ENCODE measurements at places on chromosomes 7 and 10.
A peak's percentile ranks its signal among the peaks of the same experiment; 100 is the strongest.

DNA sequence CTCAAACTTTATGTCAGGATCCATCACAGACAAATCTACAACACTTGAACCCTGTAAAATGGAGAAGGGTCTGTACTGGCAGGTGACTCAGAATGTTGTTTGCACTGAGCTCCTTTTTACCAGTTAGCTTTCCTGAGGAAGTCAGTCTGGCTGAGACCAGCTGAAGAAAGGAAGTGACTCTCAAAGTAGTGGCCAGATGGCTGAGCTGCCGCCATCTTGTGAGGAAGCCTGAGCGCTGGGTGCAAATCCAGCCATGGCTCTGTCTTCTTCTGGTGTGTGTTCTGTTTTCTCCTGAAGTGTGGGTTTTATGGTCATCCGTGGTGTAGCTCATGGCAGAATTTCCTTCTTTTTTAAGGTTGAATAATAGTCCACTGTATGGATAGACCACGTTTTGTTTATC lies 25.5 kb upstream of the ECHDC3 start:
- no peak for DNase-seq

DNA sequence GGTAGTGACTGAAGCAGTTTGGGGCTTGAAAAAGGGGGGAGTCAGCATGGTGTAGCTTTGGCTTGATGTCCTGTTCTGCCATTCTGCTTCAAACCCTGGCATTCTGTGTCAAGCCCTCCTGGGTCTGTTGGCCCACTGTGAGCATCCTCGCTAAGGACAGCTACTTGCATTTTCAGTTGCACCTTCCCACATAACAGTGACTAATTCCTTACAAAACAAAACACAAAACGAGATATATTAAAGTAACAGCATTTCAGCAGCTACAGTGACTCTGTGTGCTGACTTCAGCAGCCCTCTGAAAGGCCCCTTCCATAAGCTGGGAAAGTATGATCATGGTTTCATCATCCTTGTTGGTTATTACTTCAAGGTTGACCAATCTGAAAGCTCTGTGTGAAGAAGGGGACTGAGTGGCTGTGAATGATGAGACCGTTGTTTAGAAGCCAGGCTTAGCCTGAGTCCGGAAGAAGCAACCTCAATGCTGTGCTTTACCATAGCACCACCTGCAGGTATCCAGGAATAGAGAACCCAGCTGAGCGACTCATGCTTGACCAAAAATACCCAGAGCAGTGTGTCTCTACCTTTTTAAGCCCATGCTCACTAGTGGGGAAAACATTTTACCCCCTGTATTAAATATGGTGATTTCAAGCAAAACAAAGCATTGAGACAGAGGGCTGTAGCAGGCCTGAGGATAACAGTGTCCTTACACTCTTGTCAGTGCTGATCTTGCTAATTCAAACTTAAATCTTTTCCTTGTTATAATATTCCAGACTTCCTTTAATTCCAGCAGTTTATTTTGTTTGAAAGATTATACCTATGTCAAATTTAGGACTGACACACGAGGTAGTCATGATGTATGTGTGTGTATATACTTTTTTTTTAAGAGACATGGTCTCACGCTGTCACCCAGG lies 42.6 kb upstream of the CC2D2B start:
- peak; percentile 34 for DNase-seq

- no peak for DNase-seq
Observed at GRCh38 chr7:95001815-95002561, 94.6 kb downstream of the PPP1R9A start.

DNA sequence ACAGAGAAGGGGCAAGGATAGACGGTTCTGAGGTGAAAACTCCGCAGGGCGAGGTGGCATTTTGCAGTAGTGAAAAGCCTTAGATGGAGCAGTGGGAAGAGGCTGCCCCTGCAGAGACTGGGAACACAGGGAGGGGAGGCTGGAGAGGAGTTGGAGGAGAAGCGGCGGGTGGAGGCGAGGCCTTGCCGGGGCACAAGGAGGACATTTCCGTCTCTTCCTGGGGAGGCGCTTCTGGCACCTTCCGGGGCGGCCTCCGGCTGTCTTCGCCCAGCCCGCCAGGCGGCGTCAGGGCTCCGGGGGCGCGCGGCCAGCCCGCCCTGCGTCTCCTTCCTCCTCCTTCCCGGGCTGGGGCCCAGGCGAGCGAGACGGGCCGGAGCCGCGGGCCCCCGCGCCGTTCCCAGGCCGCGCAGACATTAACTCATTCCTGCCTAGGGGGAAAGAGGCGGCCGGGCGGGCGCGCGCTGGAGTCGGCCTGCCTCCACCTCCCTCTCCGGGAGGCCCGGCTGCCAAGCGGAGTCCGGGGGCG lies 42.7 kb downstream of the LDB3 start:
- peak; percentile 89 for DNase-seq

DNA sequence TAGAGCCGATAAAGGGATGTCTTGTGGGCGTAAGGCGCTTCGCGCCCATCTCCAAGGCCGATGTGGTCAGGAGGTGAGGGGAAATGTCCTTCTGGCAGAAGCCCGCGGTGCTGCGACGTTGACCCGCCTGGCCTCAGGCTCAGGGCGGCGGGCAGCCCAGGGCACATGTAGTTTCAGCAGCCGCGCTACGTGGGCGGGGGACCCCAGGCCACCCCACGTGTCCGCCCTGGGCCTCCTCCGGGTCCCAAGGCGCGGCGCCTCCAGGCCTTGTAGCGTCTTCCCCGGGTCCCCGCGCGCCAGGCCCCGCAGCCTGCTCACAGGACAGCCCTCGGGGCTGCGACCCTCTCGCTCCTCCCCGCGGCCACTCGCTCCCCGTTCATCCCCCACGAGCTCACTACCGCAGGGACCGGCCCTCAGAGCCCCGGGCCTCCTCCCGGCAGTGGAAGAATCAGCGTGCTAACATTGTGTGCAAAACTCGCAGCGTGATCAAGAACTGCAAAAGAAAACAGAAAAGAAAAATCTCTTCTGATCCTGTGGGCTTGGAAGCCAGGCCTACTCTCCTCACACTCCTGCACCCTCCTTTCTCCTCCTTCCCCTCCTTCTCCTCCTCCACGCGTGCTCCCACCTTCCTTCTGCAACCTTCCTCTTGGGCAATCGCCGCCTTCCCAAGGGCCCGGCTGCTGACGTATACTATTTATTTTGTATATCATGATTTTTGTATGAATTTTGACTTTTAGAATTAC lies 4.4 kb upstream of the TBX20 start:
- peak; percentile 41 for DNase-seq

DNA sequence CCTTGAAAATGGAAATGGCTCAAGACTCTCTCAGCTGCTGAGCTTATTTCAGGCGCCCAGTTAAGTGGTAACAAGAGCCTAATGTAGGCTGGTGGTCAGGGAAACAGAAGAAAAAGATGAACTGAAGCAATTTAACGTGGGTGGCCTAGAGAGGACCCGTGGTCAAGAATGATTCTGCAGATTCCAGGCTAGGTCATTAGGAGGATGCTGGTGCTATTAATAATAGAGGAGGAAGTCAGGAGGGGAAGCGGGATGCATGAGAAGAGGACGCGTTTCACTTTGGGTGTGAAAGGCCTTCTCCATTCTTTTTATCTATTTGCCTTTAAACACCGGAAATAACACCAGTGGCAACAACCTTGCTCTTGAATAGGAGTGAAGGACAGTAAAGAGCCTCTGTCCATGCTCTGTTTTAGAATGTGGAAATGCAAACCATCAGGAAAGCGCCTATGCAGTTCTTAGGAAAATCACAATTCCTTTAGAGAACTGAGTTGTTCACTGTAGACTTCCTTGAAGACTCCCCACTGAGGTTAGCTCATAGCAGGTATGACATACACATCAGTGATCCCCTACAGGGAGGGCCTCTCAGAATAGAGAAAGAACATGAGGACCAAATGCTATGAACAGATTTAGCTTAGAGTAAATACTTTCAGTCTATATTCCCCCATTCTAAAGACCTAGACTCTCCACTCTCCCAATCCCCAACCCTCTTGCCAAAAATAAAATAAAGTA lies 8.6 kb downstream of the LIPA start:
- DNase-seq, result no peak

- DNase-seq, result no peak
Observed at GRCh38 chr7:124076841-124077240, 44.0 kb upstream of the TMEM229A start.

DNA sequence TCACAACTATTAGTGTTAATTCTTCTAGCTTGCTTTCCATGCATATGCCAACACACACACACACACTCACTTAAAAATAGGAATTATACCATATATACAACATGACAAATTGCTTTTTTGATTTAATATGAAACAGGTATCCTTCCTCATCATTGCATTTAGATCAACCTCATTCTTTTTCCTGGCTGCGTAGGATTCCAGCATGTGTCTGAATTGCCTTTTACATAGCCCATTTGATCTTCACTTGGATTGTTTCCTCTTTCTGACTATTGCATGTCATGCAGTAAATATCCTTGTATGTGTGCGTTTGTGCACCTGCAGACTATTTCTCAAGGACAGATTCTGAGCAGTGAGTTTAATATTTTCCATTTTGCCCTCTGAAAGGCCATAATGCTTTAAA lies 28.2 kb downstream of the TACR2 start:
- no peak for DNase-seq

GRCh38 chr10:130751851-130752250 lies 559.7 kb downstream of the TCERG1L start:
- no peak for DNase-seq

GRCh38 chr10:62018131-62018911 lies 116.8 kb downstream of the ARID5B start:
- DNase-seq, result no peak

DNA sequence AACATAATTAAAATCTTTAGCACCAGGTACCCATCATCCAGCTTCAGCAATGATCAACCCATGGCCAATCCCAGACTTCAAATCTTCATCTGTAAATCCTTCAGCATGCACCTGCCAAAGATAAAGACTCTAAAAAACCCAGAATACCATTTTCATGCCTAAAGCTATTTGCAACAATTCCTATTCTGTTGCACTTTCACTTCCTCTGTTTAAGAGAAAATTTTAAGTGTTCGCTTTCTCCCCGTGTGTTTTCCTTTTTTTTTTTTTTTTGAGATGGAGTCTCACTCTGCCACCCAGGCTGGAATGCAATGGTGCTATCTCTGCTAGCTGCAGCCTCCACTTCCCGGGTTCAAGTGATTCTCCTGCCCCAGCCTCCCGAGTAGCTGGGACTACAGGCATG lies 31.8 kb upstream of the HTR5A start:
- no peak for DNase-seq

- DNase-seq, result peak; percentile 55
Observed at GRCh38 chr7:36084485-36085091, 68.5 kb upstream of the EEPD1 start.

GRCh38 chr7:22581099-22581498 lies 81.1 kb upstream of the STEAP1B start:
- no peak for DNase-seq

DNA sequence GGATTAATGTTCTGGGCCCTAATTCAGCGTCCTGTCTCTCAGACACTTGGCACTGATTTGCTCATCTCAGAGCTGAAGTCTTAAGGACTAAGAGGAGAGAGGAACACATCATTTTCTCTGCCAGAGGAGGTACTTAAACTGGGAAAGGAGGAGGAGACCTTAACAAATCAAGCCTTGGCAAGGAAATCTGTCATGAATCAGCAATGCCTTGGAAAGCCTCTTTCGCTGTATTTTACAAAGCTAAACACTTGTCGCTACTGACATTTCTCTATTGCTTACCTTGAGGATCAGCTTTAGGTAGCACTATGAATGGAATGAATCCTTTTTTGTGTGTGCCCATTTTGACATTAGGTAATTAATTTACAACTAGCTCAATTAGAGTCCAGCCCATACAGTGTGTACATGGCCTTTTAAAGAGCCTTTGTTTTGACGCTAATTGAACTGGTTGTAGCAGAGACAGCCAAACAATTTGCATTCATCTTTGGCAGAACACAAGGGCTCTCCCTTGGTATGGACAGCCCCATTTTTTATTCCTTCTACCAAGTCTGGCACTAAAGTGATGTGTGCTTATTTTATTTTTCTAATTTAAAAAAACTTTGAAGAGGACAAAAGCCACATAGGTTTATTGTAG lies 37.4 kb downstream of the AUTS2 start:
- DNase-seq, result no peak

- DNase-seq, result no peak
Observed at GRCh38 chr7:73799282-73800141, 29.4 kb upstream of the CLDN3 start.

DNA sequence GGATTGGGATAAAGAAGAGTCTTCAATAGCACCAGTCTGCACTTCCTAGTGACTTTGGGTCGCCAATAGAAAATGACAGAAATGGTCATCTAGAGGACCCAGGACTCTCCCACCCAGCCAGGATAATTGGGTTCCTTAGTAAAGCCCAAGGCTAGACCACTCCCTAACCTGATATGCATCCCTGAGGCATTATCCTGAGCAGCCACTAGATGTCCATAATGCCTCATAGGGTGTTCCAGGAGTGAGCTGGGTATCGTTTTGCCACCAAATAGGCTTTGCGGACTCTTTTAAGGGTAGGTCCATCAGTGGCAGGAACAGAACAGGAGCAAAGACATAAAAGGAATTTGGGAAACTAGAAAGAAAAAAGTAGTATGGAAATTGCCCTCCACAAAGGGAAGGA lies 4.5 kb upstream of the LRRC4 start:
- DNase-seq, result peak; percentile 66

DNA sequence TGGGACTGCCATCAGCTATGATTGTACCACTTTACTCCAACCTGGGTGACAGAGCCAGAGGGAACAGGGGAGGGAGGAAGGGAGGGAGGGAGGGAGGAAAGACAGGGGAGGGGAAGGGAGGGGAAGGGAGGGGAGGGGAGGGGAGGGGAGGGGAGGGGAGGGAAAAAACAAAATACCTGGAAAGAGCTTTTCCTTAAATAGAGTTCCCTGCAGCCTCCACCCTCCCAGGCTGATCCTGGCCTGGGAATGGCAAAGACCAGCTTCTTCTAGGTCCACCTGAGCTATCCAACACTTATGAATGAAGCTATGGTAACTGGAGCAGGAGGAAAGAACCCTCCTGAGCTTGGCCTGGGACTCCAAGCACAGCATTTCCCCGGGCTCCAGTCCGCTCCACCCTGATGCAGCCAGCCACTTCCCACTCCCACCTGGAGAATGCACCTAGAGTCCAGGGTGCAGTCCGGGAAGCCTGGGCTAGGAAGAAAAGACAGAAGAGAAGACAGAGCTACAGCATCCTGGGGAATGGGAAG lies 66.1 kb downstream of the GRID1 start:
- no peak for DNase-seq

DNA sequence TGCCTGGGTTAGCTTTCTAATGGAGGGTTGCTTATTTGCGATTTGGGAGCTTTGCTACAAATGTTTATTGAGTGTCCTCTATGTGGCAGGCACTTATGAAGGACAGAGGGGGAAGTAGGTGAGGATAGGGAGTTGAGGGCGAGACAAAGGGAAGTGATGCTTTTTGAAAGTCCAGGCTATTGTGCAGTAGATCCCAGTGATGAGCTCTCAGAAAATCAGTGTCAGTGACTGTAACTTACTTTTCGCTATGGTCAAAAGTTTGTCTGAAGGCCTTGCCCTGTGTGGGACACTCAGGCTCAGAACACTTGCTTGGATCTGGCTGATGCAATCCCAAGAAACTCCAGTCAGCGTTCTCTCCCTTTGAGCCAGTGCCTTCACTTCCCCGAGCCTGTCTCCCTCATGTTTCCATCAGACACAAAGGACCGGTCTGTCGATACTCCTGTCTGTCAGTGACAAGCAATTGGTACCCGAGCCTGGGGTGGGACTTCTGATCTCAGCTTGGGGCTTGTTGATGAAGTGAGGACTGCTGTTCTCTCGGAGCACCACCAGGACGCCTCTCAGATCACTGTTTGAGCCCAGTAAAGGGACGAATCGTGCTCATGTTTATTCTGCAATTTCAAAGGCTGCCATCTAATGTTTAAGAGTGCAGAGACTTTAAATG lies 63.1 kb upstream of the SORCS3 start:
- DNase-seq, result no peak

GRCh38 chr7:66247380-66248078 lies 42.4 kb downstream of the TPST1 start:
- DNase-seq, result no peak

Data from D341Med (cell line).